GM23338 (cell line): ENCODE measurements at places on chromosomes 7 and 10.

- no peak for DNase-seq
These were observed 84.8 kb downstream of the FOXL3 start for GRCh38 chr7:374706-375311.

GRCh38 chr10:124200011-124200410 lies 106.6 kb upstream of the CHST15 start:
- no peak for DNase-seq

DNA sequence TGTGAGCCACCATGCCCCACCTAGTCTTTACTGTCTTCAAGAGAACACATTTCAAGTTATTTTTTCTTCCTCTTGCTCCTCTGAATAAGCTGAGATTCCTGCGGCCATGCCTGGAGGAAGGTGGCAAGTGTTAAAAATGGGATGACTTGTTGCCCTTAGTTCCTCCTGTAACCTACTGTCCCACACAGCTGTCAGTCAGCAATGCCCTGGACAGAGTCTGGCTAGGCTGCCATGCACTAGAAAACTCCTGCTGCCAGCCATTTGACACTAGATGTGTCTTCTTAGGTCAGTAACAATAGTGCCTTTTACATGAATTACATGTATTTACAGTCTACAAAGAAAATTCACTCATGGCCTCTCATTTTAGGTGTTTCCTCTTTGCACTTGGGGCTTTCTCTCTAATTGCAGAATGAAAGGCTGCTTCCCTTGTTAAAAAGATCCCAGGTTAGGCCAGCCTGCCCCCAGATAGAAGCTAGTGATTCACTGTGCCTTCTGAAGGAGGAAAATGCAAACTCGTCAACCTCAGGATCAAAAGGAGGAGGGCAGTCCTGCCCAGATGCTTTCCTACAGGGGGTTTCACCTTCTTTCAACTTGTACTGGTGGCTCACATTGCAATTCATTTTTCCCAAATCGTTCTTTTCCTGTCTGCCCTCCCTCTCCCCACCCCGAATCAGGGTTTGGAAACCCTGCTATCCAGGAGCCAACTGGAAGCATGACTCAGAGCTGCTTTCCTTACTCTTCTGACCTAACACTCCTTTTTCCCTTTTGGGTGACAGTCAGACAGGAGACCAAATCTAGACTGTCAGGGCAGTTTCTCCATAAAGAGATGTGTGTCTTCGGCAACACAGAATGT lies 136.6 kb downstream of the SPAG6 start:
- peak; percentile 10 for DNase-seq

GRCh38 chr10:104546756-104547155 lies 94.3 kb upstream of the SORCS3 start:
- peak; percentile 42 for DNase-seq

- DNase-seq, result no peak
These were observed 374.3 kb downstream of the RPS24 start for GRCh38 chr10:78407966-78408365.
